Smooth muscle cell of bladder (primary cell): ENCODE measurements at places on chromosomes 7 and 10. TPM values are rescaled to one million over a fixed set of nuclear protein-coding genes. Genes with fewer than 3 reads are reported as not detected.

The SORCS3 gene
- not detected in 2 replicates for total RNA-seq

The SDK1 gene
- total RNA-seq, result 4.1 and 6.5 TPM in 2 replicates

The TMEM225B gene
- 0.46 and 1.1 TPM in 2 replicates for total RNA-seq

The PURB gene
- total RNA-seq, result 10.2 and 11.3 TPM in 2 replicates

The RBP3 gene
- total RNA-seq, result under 0.01 TPM in 1 of 2 replicates, not detected in the other

The SVOPL gene
- total RNA-seq, result not detected in 2 replicates

The NSUN5 gene
- total RNA-seq, result 12.9 and 15.2 TPM in 2 replicates

The ITPRID1 gene
- total RNA-seq, result not detected in 2 replicates

The GPR22 gene
- not detected in 2 replicates for total RNA-seq

The NPC1L1 gene
- total RNA-seq, result 0.09 and 0.14 TPM in 2 replicates

The AKR1C3 gene
- 48.4 and 82.3 TPM in 2 replicates for total RNA-seq

The CFAP46 gene
- 0.37 and 1.1 TPM in 2 replicates for total RNA-seq

The AKR1D1 gene
- not detected in 2 replicates for total RNA-seq

The CYP51A1 gene
- 349 and 414 TPM in 2 replicates for total RNA-seq

The FZD8 gene
- 7.0 and 23.1 TPM in 2 replicates for total RNA-seq

The FEZF1 gene
- not detected in 2 replicates for total RNA-seq

The MEST gene
- 125 and 240 TPM in 2 replicates for total RNA-seq

The ATOH7 gene
- 0.09 TPM in 1 of 2 replicates, not detected in the other for total RNA-seq

The SLC25A40 gene
- total RNA-seq, result 2.7 and 3.6 TPM in 2 replicates

The CDC14C gene
- total RNA-seq, result not detected in 2 replicates

The BLNK gene
- total RNA-seq, result 0.09 and 0.28 TPM in 2 replicates

The PNLIPRP2 gene
- not detected in 2 replicates for total RNA-seq

The HGF gene
- total RNA-seq, result 340 and 462 TPM in 2 replicates

The KAZALD1 gene
- total RNA-seq, result 18.2 and 30.3 TPM in 2 replicates

The MSMB gene
- not detected in 2 replicates for total RNA-seq

The SGCE gene
- total RNA-seq, result 75.8 and 84.4 TPM in 2 replicates

The PALS2 gene
- total RNA-seq, result 24.9 and 49.8 TPM in 2 replicates

The MINDY3 gene
- 26.6 and 26.7 TPM in 2 replicates for total RNA-seq

The FAM53B gene
- 7.8 and 10.4 TPM in 2 replicates for total RNA-seq

The C10orf67 gene
- 0.14 TPM in 1 of 2 replicates, not detected in the other for total RNA-seq

The PAPOLB gene
- 0.09 and 0.14 TPM in 2 replicates for total RNA-seq

The GALNT17 gene
- under 0.01 TPM in 1 of 2 replicates, not detected in the other for total RNA-seq

The LIPJ gene
- total RNA-seq, result under 0.01 TPM in 2 replicates

The SFTPA1 gene
- total RNA-seq, result not detected in 2 replicates

The PDE1C gene
- 0.92 and 2.7 TPM in 2 replicates for total RNA-seq

The CYP3A7 gene
- total RNA-seq, result 0.14 and 0.46 TPM in 2 replicates

The CDNF gene
- 1.1 and 2.2 TPM in 2 replicates for total RNA-seq

The COL17A1 gene
- total RNA-seq, result 0.43 and 0.74 TPM in 2 replicates

The TYW1B gene
- total RNA-seq, result 1.3 and 5.1 TPM in 2 replicates

The MYL10 gene
- not detected in 2 replicates for total RNA-seq

The PIK3CG gene
- total RNA-seq, result 0.09 and 0.28 TPM in 2 replicates

The CPA5 gene
- not detected in 2 replicates for total RNA-seq
